ENCODE measurements at places on chromosomes 1 and 21. TPM values are rescaled to one million over a fixed set of nuclear protein-coding genes. Genes with fewer than 3 reads are reported as not detected.

Gene CNR2
- total RNA-seq = 0.09 TPM

Gene SLC1A7
- total RNA-seq = 0.14 TPM

Gene HOOK1
- 35.5 TPM for total RNA-seq

GRCh38 chr1:112460615-112461014 lies 48.1 kb upstream of the WNT2B start:
- H3K4me3 ChIP-seq = no peak overlapping the region
- no peaks in the 10 kb centered on the region for H3K27me3 ChIP-seq
- H3K27ac ChIP-seq = no peak overlapping the region
- DNase-seq = peak; percentile 83

Gene DISP1
- 25.7 TPM for total RNA-seq

- H3K4me1 ChIP-seq = no peaks in the 10 kb centered on the region
- no peak overlapping the region for H3K27ac ChIP-seq
- no peak overlapping the region for H3K4me3 ChIP-seq
- H3K36me3 ChIP-seq = no peaks in the 10 kb centered on the region
- DNase-seq = no peak
Measured at GRCh38 chr1:192905049-192905448, 96.2 kb downstream of the RGS2 start.

DNA sequence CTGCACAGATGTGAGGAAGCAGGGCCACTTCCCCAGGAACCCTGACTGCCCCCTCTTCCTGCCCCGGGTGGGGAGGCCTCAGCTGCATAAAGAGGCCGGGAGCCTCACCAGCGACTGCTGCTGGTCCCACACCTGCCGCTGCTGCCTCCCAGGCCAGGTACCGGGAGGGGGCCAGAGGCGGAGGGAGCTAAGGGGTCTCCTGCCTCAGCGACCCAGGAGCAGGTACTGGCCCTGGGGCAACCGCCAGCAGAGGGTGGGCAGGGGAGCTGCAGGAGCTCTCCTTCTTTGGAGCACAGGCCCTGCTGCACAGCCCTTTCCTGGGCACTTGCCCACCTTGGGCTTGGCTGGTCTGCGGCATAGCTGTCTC lies 6.8 kb downstream of the GJC2 start:
- peaks cover 24% of the 10 kb centered on the region for H3K4me1 ChIP-seq
- H3K36me3 ChIP-seq = peaks cover 2% of the 10 kb centered on the region
- no peak for DNase-seq
- H3K4me3 ChIP-seq = no peak overlapping the region
- no peaks in the 10 kb centered on the region for H3K27me3 ChIP-seq

GRCh38 chr1:229841230-229841629 lies 215.2 kb downstream of the URB2 start:
- peaks cover 2% of the 10 kb centered on the region for H3K27me3 ChIP-seq
- no peak overlapping the region for H3K4me3 ChIP-seq
- no peaks in the 10 kb centered on the region for H3K36me3 ChIP-seq

DNA sequence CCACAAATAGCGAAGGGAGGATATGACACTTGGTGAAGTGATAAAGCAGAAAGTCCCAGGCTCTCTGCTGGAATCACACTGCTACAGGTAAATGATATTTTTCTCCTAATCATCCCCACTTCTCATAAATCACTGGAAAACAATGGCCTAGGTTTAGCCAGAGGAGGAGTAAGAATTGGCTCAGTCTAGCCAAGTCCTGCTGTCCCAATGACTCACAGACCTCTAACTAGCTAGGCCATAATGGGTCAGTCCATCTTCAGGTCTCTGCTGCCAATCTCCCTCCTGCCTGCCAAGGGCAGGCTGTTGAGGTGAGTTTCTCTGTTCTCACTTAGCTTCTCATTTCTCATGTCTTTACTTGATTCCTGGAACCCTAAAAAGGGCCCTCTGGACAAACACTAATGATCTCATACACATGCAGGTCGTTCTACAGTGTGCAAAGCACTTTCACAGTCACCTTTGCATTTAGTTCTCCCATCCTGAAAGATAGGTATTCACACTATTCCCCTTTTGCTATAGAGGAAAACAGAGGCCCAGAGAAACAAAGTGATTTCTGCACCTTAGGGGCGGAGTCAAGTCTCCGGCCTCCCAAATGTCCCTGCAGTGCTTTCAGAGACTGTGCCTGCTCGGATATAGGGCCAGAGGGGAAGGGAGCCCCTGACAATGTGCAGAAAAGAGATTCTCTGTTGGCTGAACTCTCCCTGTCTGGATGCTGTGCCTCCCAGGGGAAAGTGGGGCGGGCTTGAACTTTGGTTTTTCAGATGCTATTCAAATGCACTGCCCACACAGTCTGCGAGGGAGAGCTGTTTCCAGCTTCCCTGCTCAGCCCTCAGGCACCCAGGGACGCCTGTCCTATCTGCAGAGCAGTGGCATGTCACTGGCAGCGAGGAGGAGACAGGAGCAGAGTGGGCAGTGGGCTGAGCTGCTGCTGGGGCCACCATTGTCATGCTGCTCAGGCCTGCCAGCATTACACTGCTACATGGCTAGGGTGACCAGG lies 3.9 kb upstream of the CDK18 start:
- H3K36me3 ChIP-seq = no peaks in the 10 kb centered on the region
- no peak overlapping the region for H3K27ac ChIP-seq
- H3K4me3 ChIP-seq = no peak overlapping the region
- H3K27me3 ChIP-seq = no peaks in the 10 kb centered on the region
- DNase-seq = no peak
- peaks cover 34% of the 10 kb centered on the region for H3K4me1 ChIP-seq

Data from lung (tissue), 17 donors.